ENCODE measurements at places on chromosomes 12 and 14. TPM values are rescaled to one million over a fixed set of nuclear protein-coding genes. Genes with fewer than 3 reads are reported as not detected.

DNA sequence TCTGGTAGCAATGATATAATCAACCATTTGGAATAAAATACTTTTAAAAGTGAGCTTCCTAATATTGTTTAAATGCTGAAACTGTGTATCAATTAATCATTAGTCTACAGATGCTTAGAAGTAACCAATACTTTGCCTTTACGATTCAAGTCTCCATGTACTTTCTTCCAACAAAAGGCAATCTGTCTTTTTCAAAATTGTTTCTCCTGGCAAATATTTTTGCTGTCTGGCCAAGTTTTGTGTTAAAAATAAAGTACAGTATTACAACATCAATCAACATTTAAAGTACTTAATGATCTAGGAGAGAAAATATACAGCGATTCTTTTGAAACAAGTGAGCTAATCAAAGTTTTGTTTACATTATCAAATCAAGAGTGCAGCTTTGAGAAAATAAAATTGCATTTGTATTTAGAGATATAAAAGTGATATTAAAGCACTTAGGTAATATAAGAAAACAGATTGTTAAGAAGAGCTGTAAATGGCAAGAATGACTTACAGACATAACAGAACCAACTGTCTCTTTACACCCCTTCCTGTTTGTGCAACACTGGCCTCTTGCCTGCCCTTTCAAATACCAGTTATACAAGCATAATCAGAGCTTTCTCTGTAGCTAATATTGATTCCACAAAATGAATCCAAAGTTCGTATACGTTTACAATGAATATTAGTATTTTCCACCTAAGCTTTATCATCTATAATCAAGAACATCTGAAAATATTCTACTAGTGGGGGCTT, 38.2 kb upstream of the FBLN5 start:
- H3K36me3 ChIP-seq, result peaks cover 54% of the 10 kb centered on the region
- no peaks in the 10 kb centered on the region for H3K4me1 ChIP-seq
- no peak overlapping the region for H3K4me3 ChIP-seq
- DNase-seq, result no peak

DNA sequence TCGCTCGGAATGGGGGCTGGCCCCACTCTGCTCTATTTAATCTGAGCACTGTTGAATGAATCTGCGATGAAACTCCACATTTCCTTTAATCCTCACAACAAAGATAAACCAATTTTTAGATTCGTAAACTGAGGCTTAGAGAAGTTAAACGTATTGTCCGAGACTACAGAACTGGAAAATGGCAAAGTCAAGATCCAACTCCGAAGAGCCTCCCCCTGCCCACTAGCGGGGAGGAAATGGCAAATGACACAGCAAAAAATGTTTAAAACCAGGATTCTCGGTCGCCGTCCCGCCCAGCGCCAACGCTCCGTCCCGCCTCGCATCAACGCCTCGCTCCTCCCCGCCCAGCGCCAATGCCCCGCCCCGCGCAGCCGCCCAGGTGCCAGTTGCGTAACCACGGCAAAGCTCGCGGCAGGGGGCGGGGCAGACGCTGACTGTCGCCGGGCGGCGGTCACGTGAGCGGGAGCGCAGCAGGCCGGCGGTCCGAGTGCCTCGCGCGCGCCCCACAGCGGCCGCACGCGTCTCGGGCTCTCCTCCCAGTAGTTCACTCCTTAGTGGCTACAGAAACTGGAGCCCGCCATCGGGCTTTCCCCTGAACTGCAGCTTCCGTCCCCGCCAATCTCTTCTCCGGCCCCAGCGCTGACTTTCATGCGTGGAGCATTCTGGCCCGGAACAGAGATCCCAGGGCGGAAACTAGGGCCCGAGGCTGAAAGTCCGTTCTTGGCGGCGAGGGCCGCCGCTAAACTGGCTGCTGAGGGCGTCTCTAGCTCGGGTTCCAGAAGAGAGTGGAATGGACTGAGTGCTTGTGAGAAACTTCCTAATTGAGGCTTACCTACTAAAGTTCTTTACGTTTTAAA, 13.6 kb upstream of the LRRC23 start:
- peak overlapping the region; percentile 80 for H3K4me3 ChIP-seq
- peak overlapping the region; percentile 94 for H3K27ac ChIP-seq
- H3K4me1 ChIP-seq, result peaks cover 8% of the 10 kb centered on the region
- H3K27me3 ChIP-seq, result no peaks in the 10 kb centered on the region
- DNase-seq, result peak; percentile 91
- H3K36me3 ChIP-seq, result no peaks in the 10 kb centered on the region

DNA sequence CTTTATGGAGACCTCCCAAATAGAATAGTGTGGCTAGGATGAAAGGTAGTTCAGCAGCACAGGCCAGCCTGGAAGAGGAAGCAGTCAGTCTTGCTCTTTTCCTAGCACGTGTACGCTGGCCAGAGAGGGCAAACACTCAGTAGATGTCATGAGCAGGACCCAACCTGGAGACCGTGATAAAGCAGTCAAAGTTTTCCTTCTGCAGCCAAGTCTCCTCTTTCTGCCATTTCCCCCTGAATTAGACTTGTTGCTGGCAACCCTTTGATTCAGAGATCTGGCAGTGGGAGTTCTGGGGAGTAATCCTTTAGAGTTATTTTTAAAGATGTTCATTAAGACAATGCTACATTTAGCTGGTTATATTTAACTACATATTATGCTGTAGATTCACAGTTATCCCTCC, 183.7 kb downstream of the EXOC5 start:
- DNase-seq, result no peak
- H3K27me3 ChIP-seq, result no peaks in the 10 kb centered on the region
- H3K4me3 ChIP-seq, result no peak overlapping the region
- no peaks in the 10 kb centered on the region for H3K36me3 ChIP-seq
- H3K4me1 ChIP-seq, result no peaks in the 10 kb centered on the region

The PLCZ1 gene
- not detected for total RNA-seq

The GLIPR1L1 gene
- not detected for total RNA-seq

DNA sequence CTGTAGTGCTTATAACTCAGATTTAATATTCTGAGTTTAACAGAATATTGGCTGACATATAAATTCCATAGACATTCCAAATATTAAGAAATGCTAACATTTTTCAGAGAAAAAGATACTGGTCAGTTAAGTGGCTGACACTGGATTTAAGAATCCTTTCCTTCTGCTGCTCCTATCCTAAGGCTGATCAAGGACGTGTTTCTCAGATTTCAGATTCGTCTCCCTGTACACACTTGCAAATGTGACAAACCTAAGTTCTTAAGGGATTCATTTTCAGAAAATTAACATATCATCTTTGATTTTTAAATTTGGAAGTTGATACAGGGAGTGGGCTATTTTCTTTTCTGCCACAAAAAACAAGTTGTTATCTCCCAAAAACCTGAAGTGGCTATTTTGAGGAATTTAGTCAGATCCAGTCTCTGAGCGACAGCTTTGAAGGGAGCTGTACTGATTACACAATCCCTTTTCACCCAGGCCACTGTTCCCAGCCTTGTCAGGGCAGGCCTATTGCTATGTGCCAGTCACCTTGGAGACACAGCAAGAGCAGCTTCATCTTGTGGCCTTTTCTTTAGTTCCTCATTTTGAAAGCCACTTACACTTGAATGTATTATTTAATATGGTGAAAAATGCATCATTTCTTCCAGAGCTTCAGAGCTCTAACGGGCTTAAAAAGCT, 370.6 kb downstream of the KCNH5 start:
- DNase-seq, result no peak
- H3K27me3 ChIP-seq, result no peaks in the 10 kb centered on the region
- peak overlapping the region; percentile 1 for H3K27ac ChIP-seq
- H3K4me3 ChIP-seq, result no peak overlapping the region
- no peaks in the 10 kb centered on the region for H3K4me1 ChIP-seq
